ENCODE measurements at places on chromosomes 16 and 17.

- no peak overlapping the region for H3K4me3 ChIP-seq
- no peak for DNase-seq
- H3K27me3 ChIP-seq, result no peaks in the 10 kb centered on the region
- H3K27ac ChIP-seq, result no peak overlapping the region
- no peaks in the 10 kb centered on the region for H3K36me3 ChIP-seq
Measured at GRCh38 chr16:71637398-71637797, 11.4 kb downstream of the MARVELD3 start.

- no peak for DNase-seq
- H3K27me3 ChIP-seq, result no peaks in the 10 kb centered on the region
- H3K36me3 ChIP-seq, result no peaks in the 10 kb centered on the region
- H3K4me3 ChIP-seq, result no peak overlapping the region
- no peak overlapping the region for H3K27ac ChIP-seq
Measured at GRCh38 chr17:10192972-10193371, 5.4 kb downstream of the GAS7 start.

DNA sequence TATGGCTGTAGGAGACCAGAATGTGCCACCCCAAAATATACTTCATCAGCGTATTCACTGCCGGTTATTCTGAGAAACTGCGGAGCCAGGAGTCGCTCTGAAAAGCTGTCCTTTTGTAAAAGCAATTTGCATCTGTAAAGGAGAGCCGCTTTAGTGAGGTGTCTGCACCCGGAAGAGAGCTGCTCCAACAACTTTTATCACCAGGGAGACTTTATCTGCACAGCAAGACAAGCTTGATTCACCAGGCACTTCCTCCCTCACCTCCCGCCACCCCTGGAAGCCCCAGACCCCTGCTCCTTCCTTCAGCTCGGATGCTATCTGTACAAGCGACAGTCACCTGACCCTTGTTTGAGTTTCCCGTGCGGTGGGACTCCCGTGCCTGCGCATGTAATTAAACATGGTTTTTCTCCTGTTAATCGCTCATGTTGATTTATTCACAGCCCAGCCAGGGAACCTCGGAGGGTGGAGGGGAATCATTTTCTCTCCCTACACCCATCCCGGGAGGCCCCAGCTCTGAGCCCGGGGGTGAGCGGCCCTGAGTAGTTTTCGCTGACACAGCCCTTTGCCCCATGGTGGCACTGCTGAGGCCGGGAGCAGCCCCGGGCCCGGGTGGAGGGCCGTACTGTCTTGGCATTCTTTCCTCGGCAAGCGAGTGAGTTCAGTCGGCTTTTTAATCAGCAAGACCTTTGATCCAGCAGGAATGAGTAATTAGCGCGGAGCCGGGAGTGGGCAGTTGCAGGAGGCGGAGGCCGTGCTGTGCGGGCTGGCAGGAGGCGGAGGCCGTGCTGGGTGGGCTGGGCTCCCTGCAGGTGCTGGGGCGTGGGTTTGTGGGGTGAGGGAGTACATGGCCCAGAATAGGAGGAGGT lies 222.7 kb upstream of the CIBAR2 start:
- H3K4me1 ChIP-seq, result peaks cover 15% of the 10 kb centered on the region
- no peaks in the 10 kb centered on the region for H3K27me3 ChIP-seq
- no peak overlapping the region for H3K27ac ChIP-seq

DNA sequence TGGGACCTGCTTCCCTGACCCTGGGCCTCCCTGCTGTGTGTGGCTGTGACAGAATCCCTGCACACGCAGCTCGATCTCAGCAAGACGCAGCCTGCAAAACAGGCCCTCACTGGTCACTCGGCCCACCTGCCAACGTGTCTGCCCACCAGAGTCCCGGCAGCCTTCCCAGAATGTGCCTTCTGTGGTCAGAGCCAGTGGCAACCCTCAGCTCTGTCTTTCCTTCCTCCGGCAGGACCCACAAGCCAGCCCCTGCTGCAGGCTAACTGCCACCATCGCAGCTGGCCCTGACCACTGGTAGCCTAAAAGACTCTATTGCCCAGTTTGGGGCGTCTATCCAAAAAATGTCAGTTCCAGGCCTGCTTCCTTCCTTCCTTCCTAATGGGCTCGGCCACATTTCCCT lies 83.2 kb downstream of the LITAF start:
- no peaks in the 10 kb centered on the region for H3K36me3 ChIP-seq
- no peaks in the 10 kb centered on the region for H3K27me3 ChIP-seq
- no peak overlapping the region for H3K4me3 ChIP-seq
- no peak for DNase-seq
- H3K27ac ChIP-seq, result no peak overlapping the region
- H3K4me1 ChIP-seq, result no peaks in the 10 kb centered on the region

DNA sequence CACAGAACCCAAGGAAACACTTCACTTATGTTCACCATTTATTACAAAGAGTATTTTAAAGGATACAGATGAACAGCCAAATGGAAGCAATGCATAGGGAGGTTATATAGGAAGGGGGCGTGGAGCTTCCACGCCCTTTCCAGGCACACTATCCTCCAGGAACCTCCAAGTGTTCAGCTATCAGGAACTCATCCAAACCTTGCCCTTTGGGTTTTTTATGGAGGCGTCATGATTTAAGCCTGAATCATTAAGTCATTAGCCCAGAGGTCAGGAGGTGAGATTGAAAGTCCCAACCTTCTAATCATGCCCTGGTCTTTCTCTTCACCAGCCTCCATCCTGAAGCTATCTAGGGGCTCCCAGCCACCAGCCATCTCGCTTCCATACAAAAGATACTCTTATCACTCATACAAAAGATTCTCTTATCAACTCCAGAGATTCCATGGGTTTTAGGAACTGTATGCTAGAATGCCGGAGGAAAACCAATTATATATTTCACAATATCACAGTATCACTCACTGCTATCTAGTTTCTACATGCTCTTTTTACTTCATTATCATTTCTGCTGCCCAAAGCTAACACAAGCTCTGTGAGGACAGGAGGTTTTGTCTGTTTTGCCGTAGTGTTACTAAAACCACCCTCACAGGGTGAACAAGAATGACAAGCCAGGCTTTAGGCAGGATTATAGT lies 213.4 kb downstream of the SLC39A11 start:
- H3K4me1 ChIP-seq, result no peaks in the 10 kb centered on the region
- no peak overlapping the region for H3K4me3 ChIP-seq

DNA sequence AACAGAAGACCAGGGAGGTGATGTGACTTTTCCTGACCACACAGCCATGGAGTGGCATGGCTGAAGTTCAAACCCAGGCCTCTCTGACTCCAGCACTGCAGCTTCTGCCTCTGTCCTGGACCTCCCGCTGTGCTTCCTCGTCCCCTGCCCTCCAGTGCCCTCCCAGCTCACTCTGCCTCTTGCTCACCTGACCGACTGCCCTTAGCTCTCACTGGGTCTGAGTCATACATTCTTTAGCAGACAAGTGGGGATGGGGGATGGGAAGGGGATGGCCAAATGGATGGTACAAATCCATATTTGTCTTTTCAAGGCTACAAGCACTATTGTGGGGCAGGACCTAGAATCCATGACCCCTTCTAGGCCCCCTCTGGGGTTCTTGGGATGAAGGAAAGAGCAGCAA lies 33.0 kb downstream of the PITPNM3 start:
- DNase-seq, result no peak
- no peaks in the 10 kb centered on the region for H3K36me3 ChIP-seq
- no peak overlapping the region for H3K4me3 ChIP-seq

GRCh38 chr16:59067205-59067604 lies 333.1 kb upstream of the GOT2 start:
- no peaks in the 10 kb centered on the region for H3K36me3 ChIP-seq
- no peak overlapping the region for H3K4me3 ChIP-seq
- peaks cover 24% of the 10 kb centered on the region for H3K4me1 ChIP-seq
- H3K27ac ChIP-seq, result peak overlapping the region; percentile 91

DNA sequence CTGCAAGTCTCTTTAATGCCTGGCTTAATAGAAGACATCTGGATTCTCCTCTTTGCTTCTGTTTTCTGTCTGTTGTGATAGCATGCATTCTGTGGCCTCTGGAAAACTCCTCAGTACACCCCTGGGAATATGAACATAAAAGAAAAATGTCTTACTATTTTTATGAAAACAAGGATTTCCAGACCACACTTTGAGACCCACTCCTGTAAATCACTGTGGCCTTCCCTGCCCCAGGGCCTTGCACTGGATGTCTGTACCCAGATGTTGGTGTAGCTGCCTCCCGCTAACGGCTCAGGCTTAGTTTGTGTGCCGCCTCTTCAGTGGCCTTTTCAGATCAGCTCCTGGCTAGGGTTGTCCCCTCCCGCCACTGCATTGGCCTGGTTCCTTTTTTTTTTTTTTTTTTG lies 126.6 kb downstream of the SOCS1 start:
- no peaks in the 10 kb centered on the region for H3K27me3 ChIP-seq
- no peak overlapping the region for H3K4me3 ChIP-seq
- H3K4me1 ChIP-seq, result peaks cover 8% of the 10 kb centered on the region
- H3K36me3 ChIP-seq, result peaks cover 2% of the 10 kb centered on the region

GRCh38 chr17:80832888-80833583 lies 158.6 kb upstream of the CHMP6 start:
- no peaks in the 10 kb centered on the region for H3K36me3 ChIP-seq
- peak overlapping the region; percentile 96 for H3K27ac ChIP-seq
- no peaks in the 10 kb centered on the region for H3K27me3 ChIP-seq
- peaks cover 12% of the 10 kb centered on the region for H3K4me1 ChIP-seq

DNA sequence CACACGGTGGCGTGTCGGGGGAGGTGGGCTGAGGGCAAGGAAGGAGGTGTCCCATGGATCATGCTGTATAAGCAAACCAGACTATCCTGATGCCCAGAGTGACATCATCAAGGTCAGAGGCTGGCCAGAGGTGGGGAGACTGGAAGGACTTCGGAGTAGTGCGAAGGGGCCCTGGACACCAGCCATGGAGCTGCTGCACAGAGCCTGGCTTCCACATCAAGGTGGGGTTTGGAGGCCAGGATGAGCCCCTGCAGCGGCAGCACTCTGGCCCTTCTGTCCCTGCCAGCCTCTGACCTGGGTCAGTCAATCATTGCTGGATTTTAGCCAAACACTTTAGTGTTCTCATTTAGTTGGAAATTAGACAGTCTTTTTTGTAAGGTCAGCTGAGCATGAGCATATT lies 34.8 kb downstream of the MED13 start:
- peaks cover 15% of the 10 kb centered on the region for H3K36me3 ChIP-seq
- H3K27me3 ChIP-seq, result no peaks in the 10 kb centered on the region
- no peak overlapping the region for H3K27ac ChIP-seq
- no peaks in the 10 kb centered on the region for H3K4me1 ChIP-seq
- no peak for DNase-seq

- no peak for DNase-seq
- no peak overlapping the region for H3K4me3 ChIP-seq
- no peaks in the 10 kb centered on the region for H3K4me1 ChIP-seq
Measured at GRCh38 chr16:10169904-10170410, 12.3 kb downstream of the GRIN2A start.

- no peak overlapping the region for H3K4me3 ChIP-seq
- H3K27me3 ChIP-seq, result peaks cover 3% of the 10 kb centered on the region
- no peak for DNase-seq
- no peak overlapping the region for H3K27ac ChIP-seq
- no peaks in the 10 kb centered on the region for H3K36me3 ChIP-seq
- H3K4me1 ChIP-seq, result peaks cover 13% of the 10 kb centered on the region
Measured at GRCh38 chr17:44549686-44550085, 7.6 kb upstream of the FZD2 start.

- no peaks in the 10 kb centered on the region for H3K36me3 ChIP-seq
- no peak overlapping the region for H3K4me3 ChIP-seq
- peaks cover 9% of the 10 kb centered on the region for H3K27me3 ChIP-seq
- no peak overlapping the region for H3K27ac ChIP-seq
- peaks cover 12% of the 10 kb centered on the region for H3K4me1 ChIP-seq
Measured at GRCh38 chr17:61254904-61255303, 144.7 kb upstream of the TBX2 start.

DNA sequence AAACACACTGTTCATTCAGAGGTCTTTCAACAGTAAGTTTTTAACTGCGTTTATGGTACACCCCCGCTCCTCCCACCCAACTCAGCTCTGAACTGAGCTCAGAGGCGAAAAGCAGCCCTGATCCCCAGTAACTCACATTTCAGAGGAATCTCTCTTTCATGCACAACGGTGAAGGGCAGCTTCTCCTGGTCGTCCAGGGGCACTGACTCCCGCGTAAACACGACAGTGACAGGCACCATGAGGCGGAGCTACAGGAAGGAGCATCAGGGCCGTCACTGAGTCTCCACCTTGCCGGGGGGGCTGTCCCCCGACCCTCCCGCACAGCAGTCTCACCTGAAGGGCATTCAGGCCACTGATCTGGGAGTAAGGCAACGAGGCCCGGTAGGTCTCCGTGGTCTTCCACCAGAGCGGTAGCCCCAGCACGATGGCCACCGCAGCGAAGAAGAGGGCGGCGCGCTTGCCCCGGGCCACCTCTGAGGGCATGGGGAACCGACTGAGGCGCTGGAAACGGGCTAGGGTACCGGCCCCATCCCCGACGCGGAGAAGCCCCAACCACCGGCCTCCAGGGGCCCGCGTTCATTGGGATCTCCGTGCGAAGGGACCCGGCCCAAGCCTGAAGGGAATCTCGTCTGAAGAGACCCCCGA lies 486 bp downstream of the PIGS start:
- peak overlapping the region; percentile 15 for H3K27ac ChIP-seq
- peak overlapping the region; percentile 64 for H3K4me3 ChIP-seq
- no peaks in the 10 kb centered on the region for H3K27me3 ChIP-seq
- H3K36me3 ChIP-seq, result no peaks in the 10 kb centered on the region
- peak; percentile 37 for DNase-seq
- H3K4me1 ChIP-seq, result peaks cover 10% of the 10 kb centered on the region

- no peaks in the 10 kb centered on the region for H3K4me1 ChIP-seq
- no peak for DNase-seq
- H3K27ac ChIP-seq, result no peak overlapping the region
- H3K36me3 ChIP-seq, result no peaks in the 10 kb centered on the region
- no peaks in the 10 kb centered on the region for H3K27me3 ChIP-seq
Measured at GRCh38 chr16:23040246-23040645, 109.0 kb downstream of the USP31 start.

DNA sequence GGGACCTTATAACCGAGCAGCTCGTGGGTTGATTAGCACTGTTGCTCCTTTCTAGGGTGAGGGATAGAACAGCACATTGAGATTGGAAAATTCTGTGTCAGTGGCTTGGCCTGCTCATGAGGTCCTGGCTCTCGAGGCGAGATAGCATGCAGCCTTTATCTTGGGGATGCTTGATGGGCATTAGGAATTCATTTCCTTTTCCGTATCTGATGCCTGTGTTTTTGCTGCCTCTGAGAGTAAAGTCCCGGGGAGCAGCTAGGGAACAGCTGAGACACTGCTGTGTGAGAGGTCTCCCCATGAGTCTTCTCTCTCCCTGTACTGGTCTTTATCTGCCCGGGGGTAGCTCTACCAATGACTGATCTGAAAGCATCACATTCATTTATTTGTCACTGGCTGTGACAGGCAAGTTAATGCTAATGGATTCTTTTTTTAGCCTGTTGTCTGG lies 14.5 kb downstream of the MSI2 start:
- no peaks in the 10 kb centered on the region for H3K4me1 ChIP-seq
- H3K27me3 ChIP-seq, result no peaks in the 10 kb centered on the region
- H3K36me3 ChIP-seq, result peaks cover 13% of the 10 kb centered on the region

GRCh38 chr17:78359997-78360370 lies at the start of gene SOCS3:
TSS of gene SOCS3 (minus strand) at chr17:78360077. CDS start at chr17:78359095, 982 bp downstream.
- peak within 1 kb of the TSS; percentile 54 for H3K4me3 ChIP-seq
- H3K27me3 ChIP-seq, result no peaks in the 10 kb centered on the region
- DNase-seq, result peak; percentile 98
- H3K27ac ChIP-seq, result peak within 1 kb of the TSS; percentile 84
- H3K36me3 ChIP-seq, result peaks cover 9% of the 10 kb centered on the region

GRCh38 chr17:73815474-73815873 lies 171.2 kb upstream of the SDK2 start:
- no peak overlapping the region for H3K27ac ChIP-seq
- no peak for DNase-seq
- H3K4me3 ChIP-seq, result no peak overlapping the region

All from endothelial cell of umbilical vein (primary cell).